Activated T-cell treated with anti-CD3 and anti-CD28 coated beads for 48 hours (primary cell): ENCODE measurements at places on chromosomes 5 and 9.

DNA sequence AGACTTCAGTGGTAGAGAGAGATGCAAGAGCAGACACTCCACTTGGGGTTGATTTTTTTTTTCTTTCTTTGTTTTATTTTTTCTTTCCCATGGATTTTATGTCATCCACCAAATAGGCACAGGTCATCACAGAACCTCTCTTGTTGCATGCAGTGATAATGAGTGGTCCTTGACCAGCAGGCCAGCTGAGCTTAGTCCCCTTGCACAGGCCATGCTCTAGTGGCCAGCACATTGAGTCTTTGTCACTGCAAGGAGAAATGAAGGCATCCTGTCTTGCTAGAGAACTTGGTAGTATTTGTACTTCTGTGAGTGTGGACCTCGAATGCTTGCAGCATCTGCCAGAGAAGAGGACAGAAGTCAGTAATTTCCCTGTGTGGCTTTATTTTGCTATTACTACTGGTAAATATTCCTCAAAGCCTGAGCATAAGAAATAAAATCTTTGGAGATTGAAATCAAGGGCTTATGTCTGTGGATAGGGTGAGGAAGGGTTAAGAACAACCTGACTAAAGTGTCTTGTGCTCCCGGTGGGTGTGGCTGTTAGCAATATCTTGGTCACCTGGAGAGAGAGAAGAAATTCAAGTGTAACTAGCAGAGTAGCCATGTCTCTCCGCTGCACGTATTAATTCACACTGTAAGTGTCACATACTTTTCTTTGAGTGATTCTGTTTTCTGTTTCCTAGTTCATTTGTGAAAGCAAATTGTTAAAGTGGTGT lies 45.3 kb upstream of the NCS1 start:
- no peak for DNase-seq

- DNase-seq, result peak; percentile 36
Observed at GRCh38 chr5:177403102-177403791, 2.8 kb upstream of the PFN3 start.

DNA sequence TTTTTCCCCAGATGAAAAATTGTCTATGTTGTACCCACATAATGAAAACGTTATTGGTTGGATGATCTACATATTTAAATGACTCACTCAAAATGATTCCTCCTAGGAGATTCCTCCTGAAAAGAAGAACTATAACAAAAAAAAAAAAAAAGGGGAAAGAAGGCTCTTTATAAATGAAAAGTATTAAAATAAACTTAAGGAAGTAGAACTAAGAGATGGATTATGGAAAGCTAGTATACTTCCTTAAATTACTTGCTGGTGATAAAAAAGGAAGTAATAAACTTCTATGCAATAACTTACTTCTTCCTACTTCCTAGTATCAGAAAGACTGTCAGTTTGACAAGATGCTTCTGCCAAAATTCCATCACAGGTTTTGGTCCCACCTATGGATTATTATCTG lies 1087.7 kb downstream of the CDH12 start:
- DNase-seq, result no peak

DNA sequence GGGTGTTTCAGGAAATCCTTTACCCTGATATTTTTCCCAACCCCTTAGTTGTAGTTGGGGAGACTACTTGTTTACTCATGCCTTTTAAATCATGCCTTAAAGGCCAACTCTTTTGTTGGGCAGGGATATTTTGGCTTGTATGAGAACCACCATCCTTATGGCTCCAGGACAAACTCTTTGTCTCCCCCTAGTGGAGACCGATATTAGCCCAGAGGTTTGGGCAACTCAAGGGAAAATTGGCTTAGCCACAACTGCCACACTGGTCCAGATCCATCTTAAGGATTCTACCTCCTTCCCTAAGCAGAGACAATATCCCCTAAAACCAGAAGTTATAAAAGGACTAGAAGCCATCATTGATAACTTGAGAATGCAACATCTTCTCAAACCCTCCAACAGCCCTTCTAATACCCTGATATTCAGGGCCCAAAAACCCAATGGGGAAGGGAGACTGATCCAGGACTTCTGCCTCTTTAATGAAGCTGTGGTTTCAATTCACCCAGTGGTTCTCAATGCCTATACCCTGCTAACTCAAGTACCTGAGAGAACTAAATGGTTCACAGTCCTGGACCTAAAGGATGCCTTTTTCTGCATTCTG lies 100.9 kb upstream of the HCN1 start:
- DNase-seq, result no peak

DNA sequence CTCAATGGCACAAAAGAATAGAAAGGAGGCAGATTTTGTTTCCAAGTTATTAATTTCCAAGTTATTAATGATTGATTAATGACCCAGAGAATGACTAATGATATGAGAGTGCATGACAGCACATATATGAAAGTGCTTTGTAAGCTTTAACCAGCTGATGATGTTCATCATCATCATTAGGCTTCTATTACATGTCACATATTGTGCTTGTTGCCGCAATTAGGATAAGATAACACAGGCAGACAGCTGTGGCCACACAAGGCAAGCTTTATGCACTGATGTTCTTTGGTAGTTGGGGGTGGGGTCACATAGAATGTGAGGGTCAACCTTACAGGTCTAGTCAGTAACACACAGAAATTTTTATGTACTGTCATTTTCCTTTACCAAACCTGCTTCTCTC lies 219.7 kb downstream of the TRPM3 start:
- DNase-seq, result no peak
